ENCODE measurements at places on chromosomes 5 and 9.

GRCh38 chr9:124783830-124784229 is 6.9 kb downstream of the OLFML2A start:
- DNase-seq, result no peak

GRCh38 chr9:136614372-136614922 is 48.3 kb upstream of the EGFL7 start:
- no peak for DNase-seq

GRCh38 chr5:154966874-154967273 is 26.0 kb downstream of the MRPL22 start:
- no peak for DNase-seq

DNA sequence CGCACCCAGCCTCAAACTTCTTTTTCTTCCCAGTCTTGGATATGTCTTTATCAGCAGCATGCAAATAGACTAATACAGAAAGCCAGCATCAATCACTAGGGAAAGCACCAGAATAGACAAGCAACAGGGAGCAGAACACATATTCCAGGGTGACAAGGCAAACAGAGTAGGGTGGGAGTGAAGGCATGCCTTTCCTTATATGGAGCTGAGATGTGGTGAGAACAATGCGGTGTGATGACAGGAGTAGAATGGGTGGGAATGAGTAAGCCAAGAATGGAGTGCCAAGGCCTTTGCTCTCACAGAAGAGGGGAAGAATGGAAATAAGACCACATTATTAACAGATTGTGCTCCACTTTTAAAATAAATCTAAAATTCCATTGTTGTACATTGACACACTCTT is 115.6 kb downstream of the CETN3 start:
- no peak for DNase-seq

GRCh38 chr9:89743216-89743572 is 138.4 kb downstream of the GADD45G start:
- no peak for DNase-seq

DNA sequence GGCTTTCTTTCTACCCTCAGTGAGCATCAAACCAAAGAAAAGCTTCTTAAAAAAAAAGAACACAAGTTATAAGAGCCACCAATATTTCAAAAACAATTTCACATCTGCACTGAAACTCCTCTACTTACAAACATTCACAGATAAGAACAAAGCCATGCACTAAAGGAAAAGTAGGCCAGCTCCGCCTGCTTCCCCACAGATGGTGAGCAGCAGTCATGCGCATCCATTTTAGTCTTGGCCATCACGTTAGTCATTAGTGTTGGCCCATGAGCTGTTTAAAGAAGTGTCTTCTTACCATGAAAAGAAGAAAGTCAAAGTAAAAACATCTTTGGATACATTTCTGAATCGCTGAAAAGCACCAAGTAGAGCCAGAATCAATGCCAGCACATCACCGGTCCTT is 40.0 kb upstream of the SMIM23 start:
- DNase-seq, result no peak

All from NCI-H1930 (cell line).